ENCODE measurements at places on chromosomes 5 and 9.

DNA sequence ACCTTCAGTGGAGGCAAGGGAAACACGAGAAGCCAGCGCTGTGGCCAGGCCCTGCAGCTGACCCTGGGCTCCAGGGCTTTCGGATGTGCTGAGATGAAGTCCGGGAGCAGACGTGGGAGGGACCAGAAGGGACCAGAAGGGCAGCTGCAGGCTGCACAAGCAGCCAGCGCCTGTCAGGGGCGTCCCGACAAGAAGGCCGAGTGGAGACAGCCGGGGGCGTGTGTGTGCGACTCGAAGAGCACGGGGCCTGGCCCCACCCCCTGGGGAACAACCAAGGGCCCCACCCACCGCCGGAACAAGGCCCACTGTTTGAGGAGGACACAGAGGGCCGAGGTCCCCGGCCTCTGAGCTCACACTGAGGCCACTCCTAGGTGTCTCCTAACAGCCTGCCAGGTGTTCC, 31.4 kb downstream of the SLC12A7 start:
- no peak for DNase-seq

GRCh38 chr9:113349445-113350094, at the start of gene BSPRY:
Gene BSPRY, plus strand, starts transcription at chr9:113349541. Its CDS starts 39 bp downstream, at chr9:113349580.
- no peak for DNase-seq

DNA sequence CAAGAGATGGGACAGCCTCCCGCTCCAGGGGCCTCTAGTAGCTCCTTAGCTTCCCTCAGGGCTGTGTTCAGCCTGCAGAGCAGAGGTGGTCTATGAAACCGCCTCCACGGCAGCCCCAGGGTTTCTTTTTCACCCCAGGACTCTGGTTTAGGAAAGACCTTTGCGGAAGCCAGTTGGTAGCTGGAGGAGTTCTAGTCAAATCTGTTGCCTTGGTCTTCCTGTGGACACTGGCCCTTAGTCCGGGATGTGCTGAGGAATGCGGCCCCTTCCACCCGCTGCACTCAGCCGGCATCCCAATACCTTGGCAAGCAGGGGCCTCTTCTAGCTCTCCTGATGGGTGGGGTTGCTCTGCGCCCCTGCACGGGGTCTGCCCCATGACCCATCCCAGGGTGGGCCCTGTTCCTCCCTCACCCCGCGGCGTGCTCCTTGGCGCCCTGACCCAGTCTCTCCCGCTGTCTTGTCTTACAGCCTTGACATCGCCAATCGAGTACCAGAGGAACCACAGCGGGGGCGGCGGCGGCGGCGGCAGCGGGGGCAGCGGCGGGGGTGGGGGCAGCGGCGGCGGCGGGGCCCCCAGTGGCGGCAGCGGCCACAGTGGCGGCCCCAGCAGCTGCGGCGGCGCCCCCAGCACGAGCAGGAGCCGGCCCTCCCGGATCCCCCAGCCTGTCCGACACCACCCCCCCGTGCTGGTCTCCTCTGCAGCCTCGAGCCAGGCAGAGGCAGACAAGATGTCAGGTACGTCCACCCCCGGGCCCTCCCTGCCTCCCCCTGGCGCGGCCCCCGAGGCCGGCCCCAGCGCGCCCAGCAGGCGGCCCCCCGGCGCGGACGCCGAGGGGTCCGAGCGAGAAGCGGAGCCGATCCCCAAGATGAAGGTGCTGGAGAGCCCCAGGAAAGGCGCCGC, 94.3 kb upstream of the OTULINL start:
- DNase-seq, result no peak

DNA sequence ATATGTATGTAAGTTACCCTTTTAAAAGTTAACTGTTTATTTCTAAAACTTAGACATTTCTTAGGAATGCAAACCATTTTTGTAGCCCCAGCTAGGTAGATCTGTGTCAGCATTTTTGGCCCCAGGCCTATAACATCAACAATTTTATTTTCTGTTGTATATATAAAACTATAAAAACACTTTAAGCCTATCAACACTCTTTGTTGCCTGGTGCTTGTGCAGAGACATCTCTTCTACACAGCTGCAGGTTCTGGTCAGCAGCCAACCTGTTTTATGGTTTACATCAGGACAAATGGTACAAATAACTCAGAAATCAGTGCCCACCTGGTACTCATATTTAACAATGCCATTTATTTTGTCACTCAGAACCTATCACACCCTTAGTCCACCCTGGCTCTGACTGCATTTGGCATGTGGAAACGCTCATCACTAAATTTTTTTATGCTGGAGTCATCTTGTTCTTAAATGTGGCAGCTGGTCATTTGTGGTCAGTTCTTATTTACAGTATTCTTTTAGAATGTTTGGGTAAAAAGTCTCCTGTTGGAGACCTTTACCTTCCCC, 173.4 kb downstream of the DNAH5 start:
- no peak for DNase-seq

- DNase-seq, result no peak
Measured at GRCh38 chr9:114456929-114457328, 48.3 kb downstream of the WHRN start.

GRCh38 chr9:83188277-83188676, 125.3 kb upstream of the RASEF start:
- DNase-seq, result no peak

- no peak for DNase-seq
Measured at GRCh38 chr9:79592726-79593493, 21.1 kb downstream of the TLE4 start.

DNA sequence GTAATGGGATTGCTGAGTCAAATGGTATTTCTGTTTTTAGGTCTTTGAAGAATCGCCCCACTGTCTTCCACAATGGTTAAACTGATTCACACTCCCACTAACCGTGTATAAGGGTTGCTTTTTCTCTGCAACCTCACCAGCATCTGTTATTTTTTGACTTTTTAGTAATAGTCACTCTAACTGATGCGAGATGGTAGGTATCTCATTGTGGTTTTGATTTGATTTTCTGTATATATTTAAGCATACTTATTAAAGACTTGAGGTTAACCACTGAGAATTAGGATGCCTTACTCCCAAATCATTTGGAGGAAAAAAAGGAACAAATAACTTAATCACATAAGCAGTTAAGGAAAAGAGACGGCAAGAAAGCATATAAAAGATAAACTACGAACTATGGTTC, 181.6 kb upstream of the FST start:
- no peak for DNase-seq

DNA sequence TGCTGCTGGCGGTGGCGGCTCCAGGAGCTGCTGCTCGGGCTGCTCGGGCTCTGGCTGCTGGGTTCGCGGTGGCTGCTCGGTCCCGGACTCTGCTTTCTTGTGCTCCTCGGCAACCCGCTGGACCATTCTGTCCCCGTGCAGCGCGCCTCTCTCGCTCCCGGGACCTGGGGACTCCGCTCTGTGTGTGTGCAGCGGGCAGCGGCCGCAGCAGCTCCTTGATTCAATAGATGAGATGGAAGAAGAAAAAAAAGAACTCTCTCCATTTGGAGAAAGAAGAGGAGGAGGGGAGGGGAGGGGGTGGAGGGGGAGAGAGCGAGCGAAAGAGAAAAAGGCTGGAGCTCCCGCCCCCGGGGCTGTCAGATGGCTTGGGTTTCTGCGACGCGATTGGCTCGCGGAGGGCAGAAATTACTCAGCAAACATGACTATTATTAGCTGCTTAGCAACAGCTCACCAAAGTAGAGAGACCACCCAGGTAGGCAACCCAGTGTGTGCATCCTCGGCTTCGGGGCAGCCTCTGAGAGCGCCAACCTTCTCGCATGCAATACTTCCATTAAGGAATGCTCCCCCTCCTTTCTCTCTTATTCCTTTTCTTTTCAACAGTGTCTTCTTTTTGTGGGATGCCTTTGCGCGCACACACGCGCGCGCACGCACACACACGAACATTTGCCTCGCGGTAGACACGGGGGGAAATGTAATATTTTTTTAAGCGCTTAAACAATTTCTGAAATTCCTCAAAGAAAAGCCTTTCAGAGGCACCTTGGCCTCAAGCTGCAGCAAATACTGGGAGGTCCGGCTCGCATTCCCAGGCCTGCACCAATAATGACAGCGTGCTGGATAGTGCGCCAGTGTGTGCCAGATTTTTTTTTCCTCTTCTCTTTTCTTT, 7.6 kb downstream of the PTCH1 start:
- DNase-seq, result peak; percentile 98

DNA sequence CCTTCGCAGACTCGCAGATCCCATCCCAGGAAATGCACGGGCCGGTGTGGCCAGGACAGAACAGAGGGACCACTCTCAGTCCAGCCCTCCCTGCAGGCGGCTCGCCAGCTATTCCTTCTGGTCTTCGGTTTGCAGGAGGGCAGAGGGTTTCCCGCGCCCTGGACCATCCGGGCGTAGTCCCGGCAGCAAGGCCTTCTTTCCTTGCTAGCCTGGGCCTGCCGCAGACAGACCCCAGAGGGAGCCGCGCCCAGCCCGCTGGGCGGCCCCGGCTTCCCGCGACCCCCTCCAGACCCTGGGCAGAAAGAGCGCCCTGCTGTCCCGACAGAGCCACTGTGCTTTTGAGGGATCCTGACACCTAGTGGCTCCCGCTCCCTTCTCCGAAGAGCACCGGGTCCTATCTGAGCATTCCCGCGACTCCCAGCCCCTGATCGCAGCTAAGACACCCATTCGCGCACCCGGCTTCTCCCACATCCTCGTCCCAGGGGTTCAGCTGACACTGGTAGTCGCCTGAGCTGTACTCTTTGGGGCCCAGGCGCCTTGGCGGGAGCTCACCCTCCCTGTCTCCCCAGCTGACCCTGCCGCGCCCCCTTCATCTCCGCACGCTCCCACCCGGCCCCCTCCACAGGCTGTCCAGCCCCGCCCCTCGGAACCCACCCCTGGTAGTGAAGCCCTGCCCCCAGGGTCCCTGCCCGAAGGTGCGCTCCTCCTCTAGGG, 1.1 kb downstream of the CFAP90 start:
- DNase-seq, result peak; percentile 30

DNA sequence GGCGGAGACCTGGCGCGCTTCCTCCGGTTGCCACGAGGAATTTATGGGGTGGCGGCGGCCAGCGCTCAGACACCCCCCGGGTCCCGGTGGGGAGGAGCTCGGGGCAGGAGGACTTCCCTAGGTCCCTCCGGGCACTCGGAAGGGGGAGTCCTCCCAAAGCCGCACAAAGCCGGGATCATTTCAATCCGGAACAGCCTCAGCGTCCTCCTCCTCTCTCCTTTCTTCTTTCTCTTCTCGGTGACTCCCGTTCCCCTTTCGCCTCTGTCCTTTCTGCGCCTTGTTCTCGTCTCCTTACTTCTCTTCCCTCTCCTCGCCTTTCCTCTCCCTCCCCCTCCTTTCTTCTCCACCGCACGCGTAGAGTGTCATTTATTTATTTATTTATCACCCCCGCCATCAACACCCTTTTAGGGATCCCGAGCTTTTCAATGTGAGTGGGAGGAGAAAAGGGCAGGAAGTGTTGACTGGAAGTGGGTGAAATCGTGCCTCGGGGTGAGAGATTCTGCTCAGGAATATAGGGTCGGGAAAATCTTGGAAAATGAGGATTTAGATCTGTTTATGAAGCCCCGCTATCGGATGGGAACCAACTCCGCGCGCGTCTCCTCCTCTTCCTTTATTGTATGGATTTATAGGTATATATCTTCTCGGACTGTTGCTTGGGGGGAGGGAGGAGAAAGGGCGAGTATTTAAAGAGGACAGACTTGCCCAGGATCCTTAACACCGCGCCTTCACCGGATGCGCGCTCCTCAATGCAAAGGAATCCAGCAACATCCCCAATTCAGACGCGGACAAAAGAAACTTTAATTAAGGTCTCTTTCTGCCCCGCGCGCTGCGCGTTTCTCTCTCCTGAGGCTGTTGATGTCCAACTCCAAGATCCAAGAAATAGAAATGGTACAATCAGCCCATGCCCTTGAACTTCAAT, 2.0 kb upstream of the ZNF462 start:
- DNase-seq, result peak; percentile 35

- no peak for DNase-seq
Measured at GRCh38 chr5:103373597-103374472, 115.3 kb downstream of the MACIR start.

GRCh38 chr9:123225995-123226394, 42.4 kb downstream of the STRBP start:
- no peak for DNase-seq
